ENCODE measurements at places on chromosomes 1 and 21.

DNA sequence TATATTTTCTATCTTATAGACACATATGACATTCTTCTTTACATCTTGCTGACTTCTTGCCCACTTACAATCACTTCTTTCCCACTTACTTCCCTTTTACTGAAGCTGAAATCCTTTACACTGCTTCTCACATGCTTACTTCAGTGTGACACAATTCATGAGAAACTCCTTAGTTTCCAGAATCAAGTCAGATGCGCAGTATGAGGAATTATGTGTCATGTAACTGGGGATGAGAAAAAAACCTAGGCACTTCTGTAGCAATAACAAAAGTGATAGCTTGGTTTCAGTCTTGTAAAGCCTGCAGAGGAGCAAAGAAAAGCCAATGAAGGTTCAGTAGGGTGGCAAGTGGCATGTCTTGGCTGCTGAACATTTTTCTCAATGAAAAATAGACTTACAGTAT, 566.2 kb upstream of the RGS18 start:
- no peak for DNase-seq

DNA sequence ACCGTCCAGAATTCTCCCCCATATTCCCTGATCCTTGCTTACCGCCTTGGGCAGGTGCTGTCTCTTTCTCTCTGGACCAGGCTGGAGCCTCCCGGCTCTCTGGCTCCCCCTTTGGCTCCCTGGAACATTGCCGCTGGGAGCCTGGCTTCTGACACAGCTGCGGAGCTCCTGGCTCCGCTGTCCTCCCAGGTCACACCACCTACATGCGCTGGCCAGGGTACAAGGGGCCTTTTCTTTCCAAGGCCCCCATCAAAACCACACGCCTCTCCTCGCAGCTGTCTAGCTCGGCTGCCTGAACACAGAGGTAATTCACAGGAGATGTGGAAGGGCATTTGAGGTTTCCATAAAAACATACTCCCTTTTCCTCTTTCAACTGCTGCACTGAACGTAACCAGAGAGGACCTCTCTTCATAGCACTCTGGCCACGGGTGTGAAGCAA, 7.5 kb upstream of the ZNF648 start:
- DNase-seq: no peak

GRCh38 chr21:40284409-40284808, 417.2 kb downstream of the PCP4 start:
- no peak for DNase-seq

DNA sequence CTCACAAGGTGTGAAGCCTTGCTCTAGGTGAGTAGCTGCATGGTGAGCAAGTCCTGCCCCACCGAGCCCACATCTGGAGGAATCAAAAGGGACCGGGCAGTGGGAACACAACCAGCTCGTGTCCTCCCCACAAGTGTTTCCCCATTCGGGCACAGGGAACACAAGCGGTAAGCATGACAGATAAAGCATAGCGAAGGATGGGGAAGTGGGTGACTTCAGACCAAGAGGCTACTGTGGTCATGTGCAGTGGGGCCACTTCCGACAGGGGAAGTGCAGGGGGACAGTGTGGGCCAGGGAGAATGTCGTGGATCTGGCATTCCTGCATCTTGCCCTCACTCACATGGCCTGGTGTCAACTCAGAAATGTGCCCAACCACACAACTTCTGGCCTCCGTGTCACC, 306.2 kb downstream of the FAM72C start:
- no peak for DNase-seq

DNA sequence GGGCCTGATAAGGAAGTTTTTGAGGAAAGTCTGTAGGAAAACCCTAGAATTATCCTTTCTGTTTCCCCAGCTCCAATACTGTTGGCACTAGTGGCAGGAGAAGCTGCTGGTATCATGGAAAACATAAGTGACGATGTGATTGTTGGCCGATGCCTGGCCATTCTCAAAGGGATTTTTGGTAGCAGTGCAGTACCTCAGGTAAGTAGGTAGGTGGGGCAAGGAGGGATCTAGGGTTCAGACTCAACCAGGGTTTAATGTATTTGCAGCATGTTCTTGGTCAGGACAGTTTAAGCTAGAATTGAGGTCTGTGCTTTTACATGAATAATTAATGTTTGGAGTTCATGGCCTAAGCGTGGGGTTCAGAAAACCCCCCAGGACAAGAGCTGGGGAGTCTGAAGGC, 62.1 kb downstream of the KDM1A start:
- DNase-seq: no peak

GRCh38 chr1:53521924-53522552, 62.8 kb downstream of the DMRTB1 start:
- no peak for DNase-seq

DNA sequence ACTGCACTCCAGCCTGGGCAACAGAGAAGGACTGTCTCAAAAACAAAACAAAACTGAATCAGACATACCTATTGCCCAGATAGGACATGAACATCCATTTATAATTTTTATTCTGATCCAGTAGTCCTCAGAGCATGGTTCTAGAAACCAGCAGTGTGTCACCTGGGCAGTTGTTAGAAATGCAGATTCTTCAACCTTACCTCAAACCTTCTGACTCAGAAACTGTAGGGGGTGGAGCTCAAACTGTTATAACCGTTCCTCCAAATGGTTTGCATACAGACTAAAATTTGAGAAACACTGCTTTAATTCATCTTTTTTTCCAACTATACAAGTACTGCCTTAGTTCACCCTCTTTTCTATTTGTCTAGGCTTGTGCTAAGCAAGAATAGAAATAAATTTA, 6.0 kb downstream of the NASP start:
- no peak for DNase-seq

DNA sequence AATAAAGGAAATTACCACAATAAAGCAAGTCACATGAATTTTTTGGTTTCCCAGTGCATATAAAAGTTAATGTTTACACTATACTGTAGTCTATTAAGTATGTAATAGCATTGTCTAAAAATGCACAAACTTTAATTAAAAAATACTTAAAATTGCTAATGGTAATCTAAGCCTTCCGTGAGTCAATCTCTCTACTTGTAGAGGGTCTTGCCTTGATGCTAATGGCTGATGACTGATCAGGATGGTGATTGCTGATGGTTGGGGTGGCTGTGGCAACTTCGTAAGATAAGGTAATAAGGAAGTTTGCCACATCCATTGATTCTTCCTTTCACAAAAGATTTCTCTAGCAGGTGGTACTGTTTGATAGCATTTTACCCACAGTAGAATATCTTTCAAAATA, 466.6 kb upstream of the PROX1 start:
- DNase-seq: no peak

DNA sequence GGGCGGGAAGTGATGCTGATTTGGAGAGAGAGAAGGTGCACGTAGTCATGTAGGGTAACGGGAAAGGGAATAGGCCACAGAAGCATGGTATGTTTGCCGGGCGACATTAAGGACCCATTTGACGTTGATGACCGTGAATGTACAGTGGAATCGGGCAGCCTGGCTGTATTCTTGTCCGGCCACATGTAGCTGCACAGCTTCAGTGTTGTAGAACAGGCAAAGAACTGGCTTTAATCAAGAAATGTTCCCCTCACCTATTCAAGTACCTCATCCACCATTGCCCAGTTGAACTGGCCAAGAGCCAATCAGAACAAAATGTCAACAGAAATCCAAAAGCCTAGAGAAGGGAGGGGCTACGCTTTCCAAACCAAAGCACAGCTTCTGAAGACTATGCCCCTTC, 104.8 kb downstream of the DHRS3 start:
- no peak for DNase-seq

GRCh38 chr1:247224822-247225221, 31.1 kb upstream of the VN1R5 start:
- no peak for DNase-seq

DNA sequence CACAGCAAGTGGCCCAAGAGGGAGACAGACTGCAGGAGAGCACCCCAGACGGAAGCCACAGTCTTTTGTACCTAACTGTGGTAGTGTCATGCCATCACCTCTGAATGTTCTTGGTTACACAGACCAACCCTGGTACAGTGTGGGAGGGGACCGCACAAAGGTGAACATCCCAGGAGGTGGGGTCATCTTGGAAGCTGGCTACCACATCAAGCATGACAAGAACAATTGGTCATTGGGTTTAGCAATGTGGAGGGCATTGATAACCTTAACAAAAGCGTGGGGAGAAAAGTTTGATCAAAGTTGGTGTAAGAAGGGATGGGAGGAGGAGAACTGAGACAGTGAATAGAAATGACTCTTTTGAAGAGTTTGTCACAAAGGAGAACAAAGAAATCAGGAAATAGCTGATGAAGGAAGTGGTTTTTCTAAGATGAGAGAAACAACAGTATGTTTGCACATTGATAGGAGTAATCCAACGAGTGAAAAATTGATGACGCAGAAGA, 87.1 kb upstream of the CACNA1E start:
- DNase-seq: no peak

DNA sequence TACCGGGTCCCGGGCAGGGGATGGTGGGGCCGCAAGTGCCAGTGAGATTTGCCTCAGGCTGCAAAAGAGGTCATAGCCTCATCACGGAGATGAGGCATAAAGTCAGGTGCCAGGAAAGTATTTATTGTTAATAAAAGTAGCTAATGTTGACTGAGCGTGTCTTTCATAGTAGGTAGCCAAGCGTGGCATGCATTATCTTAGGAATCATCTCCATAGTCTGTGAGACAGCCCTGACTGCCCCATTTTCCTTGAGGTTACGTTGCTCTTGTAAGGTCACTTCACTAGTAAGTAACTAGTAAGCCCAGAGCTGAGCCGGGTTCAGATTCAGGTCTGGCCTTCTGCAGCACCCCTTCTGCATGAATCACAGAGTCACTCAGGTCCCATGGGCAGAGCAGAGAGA, 174.2 kb downstream of the CAMTA1 start:
- DNase-seq: no peak

DNA sequence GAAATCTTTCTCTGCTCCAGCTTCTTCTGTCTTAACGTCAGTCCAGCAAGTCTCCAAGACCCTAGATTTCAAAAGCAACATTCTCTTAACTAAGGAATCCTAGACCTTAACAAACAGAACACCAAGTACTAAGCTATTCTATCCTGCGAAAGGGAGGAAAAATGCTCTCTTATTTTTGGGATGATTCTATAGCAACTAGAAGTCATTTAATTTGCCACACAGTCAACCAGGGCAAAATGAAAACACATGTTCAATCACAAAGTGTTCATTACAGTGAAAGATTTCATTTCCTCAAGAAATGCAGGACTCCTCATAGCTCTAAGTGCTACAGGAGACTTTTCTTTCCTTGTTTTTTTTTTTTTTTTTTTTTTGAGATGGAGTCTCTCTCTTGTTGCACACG, 36.2 kb upstream of the DOCK7 start:
- DNase-seq: no peak

All from activated CD4-positive, CD25-positive, alpha-beta regulatory T cell (primary cell).